ENCODE measurements at places on chromosomes 1 and 21.

DNA sequence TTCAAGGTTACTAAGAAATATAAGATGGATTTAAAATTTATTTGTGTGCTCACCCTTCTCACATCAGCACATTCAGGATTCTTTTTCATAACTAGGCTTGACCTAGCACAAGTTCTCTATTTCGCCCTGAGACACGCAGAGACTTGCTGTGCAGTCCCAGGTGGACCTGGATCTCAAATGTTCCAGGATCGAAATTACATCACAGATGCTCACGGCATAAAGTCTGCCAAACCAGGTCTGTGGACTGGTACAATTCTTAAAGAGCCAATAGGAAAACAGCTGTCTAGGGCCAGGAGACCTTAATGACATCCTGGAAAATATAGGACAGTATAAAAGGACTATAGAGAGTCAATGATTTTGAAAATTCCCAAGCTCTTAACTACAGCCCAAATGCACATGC, 2.2 kb downstream of the PGBD5 start:
- DNase-seq = no peak

- DNase-seq = no peak
Measured at GRCh38 chr1:201298396-201299381, 15.4 kb downstream of the PKP1 start.

- DNase-seq = no peak
Measured at GRCh38 chr1:214425716-214426425, 125.5 kb downstream of the PTPN14 start.

- DNase-seq = no peak
Measured at GRCh38 chr1:208500375-208500774, 256.2 kb upstream of the PLXNA2 start.

DNA sequence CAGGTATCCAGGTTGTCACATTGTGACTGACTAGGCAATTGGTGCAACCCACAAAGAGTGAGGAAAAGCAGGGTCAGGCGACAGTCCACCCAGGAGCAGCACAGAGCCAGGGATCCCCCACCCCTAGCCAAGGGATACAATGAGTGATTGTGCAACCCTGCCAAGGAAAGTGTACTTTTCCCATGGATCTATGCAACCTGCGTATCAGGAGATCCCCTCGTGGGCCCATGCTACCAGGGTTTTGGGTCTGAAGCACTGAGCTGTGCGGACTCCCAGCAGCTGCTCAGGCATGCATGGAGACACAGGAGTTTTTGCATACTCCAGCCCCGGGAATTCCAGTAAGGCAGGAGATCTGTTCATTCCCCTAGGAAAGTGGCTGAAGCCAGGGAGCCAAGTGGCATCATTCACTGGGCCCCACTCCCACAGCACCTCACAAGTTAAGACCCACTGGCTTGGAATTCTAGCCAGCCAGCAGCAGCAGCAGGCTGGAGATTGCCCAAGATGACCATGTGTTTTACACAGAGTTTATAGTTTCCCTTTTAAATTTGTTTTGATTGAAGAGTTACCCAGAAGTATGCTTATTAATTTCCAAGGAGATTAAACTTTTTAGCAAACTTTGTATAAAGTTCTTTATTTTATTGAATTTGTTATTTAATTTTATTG, 136.0 kb downstream of the LTN1 start:
- no peak for DNase-seq

GRCh38 chr1:67957066-67957465, 93.4 kb downstream of the DIRAS3 start:
- DNase-seq = no peak

GRCh38 chr1:104056786-104057185, 307.1 kb downstream of the AMY1C start:
- no peak for DNase-seq

GRCh38 chr1:203569490-203570318, 56.9 kb upstream of the ATP2B4 start:
- no peak for DNase-seq

DNA sequence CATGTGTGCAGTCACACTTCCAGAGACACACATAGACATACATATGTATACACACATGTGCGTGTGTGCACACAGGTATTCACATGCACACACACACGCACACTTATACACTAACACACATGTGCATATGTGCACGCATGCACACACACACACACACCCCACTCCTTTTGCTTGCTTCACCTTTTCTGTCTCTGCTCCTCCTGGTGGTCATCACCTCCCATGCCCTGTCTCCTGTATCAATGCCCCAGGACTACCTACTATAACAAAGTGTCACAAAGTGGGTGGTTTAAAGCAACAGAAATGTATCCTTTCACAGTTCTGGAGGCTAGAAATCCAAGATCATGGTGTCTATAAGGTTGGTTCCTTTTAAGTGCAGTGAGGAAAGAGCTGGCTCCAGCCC, 27.4 kb downstream of the ETS2 start:
- DNase-seq = no peak

- no peak for DNase-seq
Measured at GRCh38 chr21:41620982-41621381, 113.0 kb upstream of the TMPRSS2 start.

DNA sequence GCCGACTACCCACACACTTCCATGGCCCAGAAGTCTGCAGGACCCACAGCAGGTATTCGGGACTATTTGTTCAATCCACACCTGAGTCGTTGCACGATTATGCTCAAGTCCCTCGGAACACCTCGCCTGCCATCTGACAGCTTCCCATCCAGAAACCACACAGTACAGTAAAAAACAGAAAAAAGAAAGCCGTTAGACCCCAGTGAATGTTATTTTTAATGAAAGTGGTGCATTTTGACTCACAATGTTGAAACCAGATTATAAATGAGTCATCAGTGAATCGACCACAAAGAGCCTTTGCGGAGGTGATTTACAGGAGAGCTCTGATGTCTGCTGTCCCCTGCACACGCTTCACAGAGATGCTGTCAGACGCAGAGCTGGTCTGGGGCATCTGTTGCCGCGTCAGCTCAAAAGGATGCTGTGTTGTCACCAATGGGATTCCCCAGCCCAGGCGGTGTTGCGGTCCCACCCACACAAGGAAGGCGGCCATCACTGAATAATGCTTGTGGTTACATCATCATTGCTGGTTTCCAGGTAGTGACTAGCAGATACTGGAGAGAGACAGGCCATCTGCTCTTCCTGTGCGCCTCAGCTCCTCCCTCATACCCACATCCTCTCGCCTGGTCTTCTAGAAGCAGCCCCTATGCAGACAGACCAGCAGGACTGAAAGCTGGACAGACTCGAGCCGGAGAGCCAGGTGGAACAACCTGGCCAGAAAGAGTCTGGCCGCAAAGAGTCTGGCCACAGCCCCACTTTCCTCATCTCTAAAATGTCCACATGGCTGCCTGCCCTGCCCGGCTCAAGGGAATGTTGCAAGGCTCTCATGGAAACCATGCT, 116.8 kb downstream of the TOMM20 start:
- peak; percentile 77 for DNase-seq

GRCh38 chr21:42304556-42305454, 10.4 kb downstream of the TFF3 start:
- DNase-seq = no peak

GRCh38 chr1:18556364-18556763, 74.3 kb upstream of the PAX7 start:
- no peak for DNase-seq

- DNase-seq = no peak
Measured at GRCh38 chr1:168842306-168842705, 113.3 kb upstream of the DPT start.

- no peak for DNase-seq
Measured at GRCh38 chr1:17861685-17862084, 106.6 kb downstream of the ACTL8 start.

- DNase-seq = no peak
Measured at GRCh38 chr1:87786229-87786628, 457.5 kb downstream of the LMO4 start.

DNA sequence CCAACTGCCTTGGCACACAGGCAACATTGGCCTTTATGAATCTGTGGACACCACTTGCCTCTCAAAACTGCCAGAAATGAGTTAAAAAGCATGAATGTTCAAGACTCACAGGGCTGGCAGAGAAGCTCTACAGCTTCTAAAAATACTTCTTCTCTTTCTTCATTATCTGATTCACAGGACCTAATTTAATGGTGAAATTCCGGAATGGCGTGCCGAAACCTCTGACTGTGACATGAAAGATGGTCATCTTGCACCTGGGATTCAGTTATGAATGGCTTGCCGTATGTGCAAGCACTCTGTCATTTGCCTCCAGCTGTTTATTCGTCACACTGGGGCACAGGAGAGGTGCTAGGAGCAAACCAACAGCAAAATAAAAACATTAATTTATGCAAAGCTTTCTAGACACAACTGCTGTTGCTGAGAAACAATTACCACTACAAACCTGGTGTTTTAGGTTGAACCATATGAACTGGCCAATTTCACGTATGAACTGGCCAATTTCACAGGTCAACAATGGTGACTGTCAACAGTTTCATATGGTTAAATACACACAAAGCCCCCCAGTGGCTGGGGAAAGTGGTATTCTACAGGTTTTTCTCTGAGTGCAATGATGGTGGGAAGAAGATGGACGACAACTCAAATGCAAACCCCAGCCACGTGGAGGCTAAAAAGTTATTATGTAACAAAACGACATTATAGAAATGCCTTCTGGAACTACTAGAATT, 648.3 kb downstream of the KIF26B start:
- no peak for DNase-seq

GRCh38 chr1:24643363-24644099, 429 bp downstream of the SRRM1 start:
- DNase-seq = no peak

DNA sequence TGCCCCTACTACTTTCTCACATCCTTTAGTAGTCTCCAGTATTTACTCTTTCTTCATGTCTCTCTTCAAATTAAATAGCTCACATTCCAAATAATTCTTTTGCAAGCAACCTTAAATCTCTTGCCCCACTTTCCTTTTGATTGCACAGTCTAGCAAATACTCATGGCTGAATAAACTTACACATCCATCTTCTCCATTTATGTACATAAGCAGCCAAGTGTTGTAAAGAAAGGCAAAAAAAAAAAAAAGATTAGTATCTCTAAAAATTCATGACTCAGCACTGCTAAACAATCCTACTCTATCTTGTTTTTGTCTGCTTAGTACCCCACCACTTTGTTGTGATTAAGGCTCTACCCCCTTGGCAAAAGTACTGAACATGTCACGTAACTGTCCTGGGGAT, 42.6 kb downstream of the F13B start:
- no peak for DNase-seq

DNA sequence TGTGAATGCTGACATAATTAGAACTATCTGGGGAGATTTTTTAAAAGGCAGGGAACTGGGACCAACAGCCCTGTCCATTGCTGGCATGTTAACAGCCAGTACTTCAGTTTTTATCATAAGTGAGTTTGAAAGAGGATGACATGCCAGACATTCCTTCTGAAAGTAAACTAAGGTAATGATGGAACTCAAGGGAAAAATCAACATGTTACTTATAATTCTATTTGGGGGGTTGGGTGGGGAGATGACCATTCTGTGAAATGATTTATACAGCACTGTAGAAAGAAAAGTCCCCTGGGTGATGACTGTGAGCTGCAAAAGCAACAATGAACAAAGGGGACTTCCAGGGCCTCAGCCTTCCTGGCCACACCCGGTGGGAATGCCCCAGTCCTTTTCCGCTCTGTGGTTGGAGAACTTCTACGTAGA, 5.4 kb upstream of the LAMC2 start:
- peak; percentile 75 for DNase-seq

GRCh38 chr1:41409825-41410224, 48.6 kb downstream of the FOXO6 start:
- DNase-seq = no peak

GRCh38 chr1:206866062-206866461, 639 bp downstream of the IL20 start:
- no peak for DNase-seq

DNA sequence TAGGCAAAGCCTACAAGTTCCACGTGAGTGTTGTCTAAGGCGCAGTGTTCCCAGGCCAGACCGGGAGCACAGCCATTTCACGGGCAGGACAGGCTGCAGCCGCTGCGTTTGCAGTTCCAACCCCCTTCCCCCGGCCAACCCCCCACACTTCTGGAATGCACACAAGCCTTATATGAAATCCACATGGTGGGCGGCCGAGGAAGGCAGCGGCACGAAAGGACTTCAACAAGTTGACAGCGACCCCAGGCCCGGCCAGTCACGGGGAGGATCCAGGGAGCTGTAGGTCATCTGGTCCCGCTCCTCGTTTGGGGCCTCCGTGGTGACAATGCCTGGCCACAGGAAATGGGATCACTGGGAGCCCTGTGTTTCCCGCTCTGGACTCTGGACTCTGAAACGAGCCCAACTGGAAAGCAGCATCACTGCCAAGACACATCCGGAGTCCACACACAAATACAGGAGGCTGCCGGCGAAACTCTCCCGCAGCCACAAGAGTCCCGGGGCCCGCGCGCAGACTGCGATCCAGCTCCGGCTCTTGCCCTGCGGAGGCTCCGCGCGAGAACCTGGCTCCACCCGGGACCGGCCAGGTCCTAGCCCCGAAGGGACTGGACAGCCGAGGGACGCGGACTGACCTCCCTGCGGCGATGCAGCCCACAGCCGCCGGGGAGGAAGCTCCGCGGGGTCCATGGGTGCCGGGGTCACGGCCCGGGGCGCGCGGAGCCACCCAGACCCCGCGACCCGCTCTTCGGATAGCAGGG, 794 bp downstream of the NID1 start:
- peak; percentile 69 for DNase-seq

DNA sequence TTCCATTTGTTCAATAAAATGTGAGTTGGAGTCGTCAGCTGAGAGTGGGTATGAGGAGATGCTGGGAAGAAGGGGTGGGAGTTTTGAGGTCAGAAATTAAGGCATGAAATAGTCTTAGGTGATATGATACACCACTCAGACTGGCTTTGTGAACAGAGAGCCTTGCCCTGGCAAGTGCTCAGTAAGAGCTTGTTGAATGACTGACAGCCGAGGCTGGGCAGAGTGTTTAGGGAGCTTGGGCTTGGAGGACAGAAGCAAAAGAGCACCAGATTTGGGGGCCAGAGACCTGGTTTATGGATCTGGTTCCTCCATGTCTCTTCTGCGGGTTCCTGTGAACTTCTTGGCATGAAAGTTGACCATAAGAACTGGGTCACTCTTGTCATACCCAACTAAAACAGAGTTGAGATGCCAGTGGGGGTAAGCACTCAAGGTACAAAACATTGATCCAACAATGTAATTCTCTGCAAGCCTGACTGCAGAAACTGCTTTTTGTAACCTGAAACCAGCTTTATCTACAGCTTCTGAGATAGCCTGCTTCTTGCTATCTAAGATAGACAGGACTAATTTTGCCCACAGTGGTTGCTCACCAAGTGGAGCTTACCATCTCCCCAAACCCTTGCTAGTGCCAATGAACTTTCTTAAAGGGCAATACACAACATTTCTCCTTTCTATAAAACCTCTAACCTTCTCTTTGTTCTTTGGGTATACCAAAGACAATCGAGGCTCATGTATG, 126.4 kb downstream of the TENT5C start:
- no peak for DNase-seq

- no peak for DNase-seq
Measured at GRCh38 chr1:65229201-65229600, 80.1 kb upstream of the DNAJC6 start.

GRCh38 chr1:100087396-100087795, 45.3 kb downstream of the SASS6 start:
- no peak for DNase-seq

GRCh38 chr1:196444634-196445033, 163.6 kb downstream of the KCNT2 start:
- no peak for DNase-seq

GRCh38 chr1:188426561-188426960, 1597.8 kb downstream of the PLA2G4A start:
- no peak for DNase-seq

Data from fibroblast of the conjunctiva (primary cell).